MM.1S (cell line): ENCODE measurements at places on chromosomes 6 and 20.

GRCh38 chr6:42818878-42819277 is 37.0 kb downstream of the BICRAL start:
- no peak for DNase-seq

- peak; percentile 32 for DNase-seq
These were observed 71.4 kb upstream of the TCF21 start for GRCh38 chr6:133817460-133818047.

GRCh38 chr6:5345324-5345723 is 84.0 kb downstream of the FARS2 start:
- peak; percentile 10 for DNase-seq

DNA sequence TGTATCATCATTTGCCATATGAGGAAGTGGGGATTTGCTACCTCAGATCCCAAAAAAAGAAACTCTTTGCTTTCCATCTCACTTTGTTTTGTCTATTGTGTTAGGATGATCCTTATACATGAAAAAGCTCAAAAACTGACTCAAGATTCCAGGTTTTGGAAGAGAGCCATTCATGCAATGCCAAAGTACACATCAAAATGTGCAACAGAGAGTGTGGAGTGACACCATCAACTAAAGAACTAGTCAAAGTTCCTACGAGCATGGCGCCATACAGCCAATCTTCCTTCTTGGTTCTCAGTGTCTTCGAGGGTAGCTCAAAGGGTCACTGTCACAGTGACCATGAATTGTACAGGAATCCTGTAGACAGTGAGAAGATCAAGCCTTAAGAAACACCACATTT is 255.8 kb upstream of the SASH1 start:
- DNase-seq: no peak
